IMR-90 (cell line): ENCODE measurements at places on chromosomes 3 and 15. TPM values are rescaled to one million over a fixed set of nuclear protein-coding genes. Genes with fewer than 3 reads are reported as not detected.
A peak's percentile ranks its signal among the peaks of the same experiment; 100 is the strongest.

PLSCR2 gene
- not detected in 2 replicates for total RNA-seq

CACNA2D2 gene
- total RNA-seq: not detected in 2 replicates

KY gene
- under 0.01 TPM in 2 replicates for total RNA-seq

GABRR3 gene
- total RNA-seq: not detected in 2 replicates

DNA sequence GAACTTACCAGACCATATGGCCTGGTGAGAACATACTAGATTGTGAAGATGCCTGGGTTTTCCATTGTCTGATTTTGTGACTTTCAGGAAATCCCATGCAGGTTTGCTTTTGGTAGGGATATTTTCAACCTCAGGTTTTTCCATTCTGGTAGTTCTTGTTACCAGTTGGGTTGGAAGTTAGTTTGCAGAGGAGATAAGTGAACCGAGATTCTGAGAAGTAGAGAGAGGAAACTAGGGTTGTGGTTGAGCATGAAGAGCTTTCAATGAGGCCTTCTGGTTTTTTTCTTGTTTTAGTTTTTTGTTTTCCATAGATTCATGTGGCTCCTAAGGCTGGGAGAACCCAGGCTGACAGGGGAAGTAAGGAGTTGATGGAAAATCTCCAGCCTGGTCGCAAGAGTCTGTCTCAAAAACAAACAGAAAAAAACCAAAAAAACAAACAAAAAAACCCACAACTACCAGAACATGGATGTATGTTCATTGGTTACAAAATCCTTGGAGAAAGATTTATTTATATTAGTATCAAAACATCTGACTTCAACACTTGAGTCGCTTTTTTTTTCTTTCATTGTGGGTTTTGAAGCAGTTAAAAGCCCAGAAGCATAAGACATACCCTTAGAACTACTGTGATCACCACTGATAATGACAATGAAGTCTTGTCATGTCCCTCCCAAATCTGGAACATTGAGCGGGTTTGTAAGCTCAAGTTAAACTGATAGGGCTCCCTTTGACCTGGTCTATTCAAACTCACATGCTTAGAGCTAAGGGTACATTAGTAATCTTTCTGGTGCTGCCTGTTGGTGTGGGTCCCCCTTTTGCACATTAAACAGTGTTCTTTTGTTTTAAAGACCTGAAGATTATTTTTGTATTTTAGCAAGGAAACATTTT lies 3.2 kb downstream of the GPR171 start:
- peak; percentile 24 for DNase-seq

- no peak for DNase-seq
Observed at GRCh38 chr3:67384016-67384415, 270.4 kb downstream of the SUCLG2 start.

GRCh38 chr3:13867732-13868131 lies 12.1 kb downstream of the WNT7A start:
- DNase-seq: no peak

DNA sequence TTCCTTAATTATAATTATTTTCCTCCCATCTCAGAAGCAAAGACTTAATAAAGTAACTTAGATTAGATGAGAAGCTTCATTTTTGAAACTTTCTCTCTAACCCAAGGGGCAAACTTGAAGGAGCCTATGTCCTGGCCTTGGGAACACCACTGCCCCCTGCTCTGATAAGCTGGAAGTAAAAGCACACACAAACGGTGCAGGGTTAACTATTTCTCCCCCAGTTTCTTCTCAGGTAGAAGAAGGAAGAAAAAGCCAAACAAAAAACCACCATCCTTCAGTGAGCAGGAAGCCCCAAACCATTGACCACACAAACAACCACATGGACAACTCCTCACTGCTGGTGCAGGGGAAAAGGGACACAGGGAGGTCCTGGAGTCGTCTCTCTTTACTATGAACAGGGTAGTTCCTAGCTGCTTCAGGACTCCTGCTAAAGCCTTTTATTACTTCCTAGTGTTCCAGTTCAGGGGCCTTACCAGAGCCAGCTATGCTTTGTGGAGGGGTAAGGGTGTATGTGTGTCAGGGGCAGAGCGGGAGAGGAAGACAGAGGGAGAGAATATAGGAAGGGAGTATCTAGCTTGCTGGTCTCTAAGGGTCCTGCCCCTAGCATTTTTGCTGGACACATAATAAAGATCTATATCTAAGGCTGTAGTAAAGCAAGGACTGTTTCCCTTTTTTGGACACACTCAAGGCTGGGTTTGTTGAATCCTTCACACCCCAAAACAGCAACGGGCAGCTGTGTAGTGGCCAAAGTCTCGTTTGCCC lies 94.0 kb upstream of the UMPS start:
- no peak for DNase-seq
